ENCODE measurements at places on chromosomes 4 and X.

DNA sequence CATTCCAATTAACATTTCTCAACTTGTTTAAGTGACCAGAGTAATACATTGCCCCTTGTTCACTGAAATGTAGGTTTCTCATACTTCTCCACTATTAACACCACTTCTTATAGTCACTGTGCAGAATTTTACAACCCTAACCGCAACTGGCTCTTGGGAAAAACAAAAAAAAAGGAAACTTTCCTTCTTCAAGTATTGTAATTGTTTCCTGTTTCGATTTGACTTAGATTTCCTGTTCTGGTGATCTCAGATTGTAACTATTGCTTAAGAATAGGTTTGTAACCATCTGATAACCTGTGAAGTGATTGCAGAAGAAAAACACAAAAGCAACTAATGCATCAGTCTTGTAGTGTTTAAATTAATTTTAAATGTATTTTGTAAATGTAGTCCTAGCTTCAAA, 594.7 kb upstream of the GALNT7 start:
- DNase-seq = no peak

DNA sequence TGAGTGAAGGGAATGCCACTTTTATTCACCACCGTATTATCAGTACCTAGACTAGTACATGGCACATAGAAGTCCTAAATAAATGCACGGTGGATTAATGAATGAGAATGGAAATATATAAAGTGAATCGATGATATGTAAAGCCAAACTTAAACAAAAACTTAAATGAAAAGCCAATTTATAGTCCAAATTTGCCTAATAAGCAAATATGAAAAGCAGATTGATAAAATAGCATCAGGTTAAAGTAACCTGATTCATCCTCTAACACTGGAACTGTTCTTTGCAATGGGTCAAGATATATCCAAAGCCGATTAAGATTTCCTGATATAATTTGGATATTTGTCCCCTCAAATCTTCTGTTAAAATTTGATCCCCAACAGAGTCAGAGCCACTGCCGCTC, 66.9 kb upstream of the MAGEB10 start:
- no peak for DNase-seq

DNA sequence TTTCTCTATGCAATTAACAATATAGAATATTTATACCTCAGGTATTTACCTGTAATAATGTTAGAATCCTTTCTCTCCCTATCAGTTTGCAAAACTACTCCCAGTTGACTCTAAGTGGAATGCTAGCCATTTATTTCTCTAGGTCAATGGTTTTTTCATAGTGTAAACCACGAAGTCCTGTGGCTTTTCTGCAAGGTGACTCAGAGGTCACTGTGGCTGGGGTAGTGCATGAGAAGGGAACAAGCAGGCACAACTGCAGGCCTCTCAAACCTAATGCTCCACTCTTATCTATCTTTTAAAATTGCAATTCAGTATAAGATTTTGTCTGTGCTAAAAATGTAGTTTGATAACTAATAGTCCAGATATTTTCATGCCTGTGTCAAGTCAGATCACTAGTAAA, 159.4 kb downstream of the ANTXR2 start:
- DNase-seq = no peak

DNA sequence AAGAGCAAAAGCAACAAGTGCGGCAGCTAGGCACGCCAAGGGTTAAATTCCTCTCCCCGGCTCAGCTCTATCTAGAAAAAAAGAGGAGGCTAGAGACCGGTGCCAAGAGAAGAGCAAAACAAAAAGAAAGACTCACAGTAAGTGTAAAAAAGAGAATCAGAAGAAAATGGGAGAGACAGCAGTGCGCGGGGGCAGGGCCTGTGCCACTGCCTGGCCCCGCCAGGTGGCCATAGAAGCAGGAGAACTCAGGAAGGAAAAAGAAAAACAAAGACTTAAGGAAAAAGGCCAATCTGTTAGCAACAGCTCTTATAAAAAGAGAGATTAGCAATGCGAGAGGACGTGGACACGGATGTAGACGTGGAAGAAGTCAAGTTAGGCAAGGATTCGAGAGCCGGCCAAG, 3.2 kb downstream of the ACOX3 start:
- no peak for DNase-seq

DNA sequence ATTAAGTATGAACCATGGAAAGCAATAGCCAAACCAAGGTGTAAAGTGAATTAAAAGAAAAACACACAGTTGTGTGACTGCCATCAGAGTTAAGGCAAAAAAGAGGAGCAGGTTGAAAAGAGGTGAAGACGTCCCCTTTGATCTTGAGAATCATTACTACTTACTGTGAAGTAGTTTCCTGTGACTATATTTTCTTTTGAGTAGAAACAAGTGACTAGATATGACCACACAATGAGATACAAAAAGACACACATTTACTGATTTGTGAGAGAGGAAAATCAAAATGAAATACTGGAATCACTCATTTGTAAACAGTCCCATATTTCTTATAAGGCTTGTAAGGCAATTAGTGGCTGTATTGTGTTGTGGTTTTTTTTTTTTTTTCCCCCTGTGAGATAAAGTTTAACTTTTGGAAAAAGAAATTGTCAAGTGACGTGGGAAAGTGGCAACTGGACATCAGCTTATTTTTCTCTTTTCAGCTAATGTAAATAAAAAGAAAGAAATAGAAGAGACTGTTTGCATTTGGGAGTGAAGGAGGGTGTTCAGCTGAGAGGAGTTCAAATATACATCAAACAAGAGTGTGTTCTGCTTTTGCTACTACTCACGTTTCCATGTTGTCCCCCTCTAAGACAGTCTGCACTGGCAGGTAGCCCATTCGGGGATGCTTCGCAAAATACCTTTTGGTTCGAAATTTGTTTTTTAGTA, 106.4 kb upstream of the FTHL17 start:
- DNase-seq = no peak

DNA sequence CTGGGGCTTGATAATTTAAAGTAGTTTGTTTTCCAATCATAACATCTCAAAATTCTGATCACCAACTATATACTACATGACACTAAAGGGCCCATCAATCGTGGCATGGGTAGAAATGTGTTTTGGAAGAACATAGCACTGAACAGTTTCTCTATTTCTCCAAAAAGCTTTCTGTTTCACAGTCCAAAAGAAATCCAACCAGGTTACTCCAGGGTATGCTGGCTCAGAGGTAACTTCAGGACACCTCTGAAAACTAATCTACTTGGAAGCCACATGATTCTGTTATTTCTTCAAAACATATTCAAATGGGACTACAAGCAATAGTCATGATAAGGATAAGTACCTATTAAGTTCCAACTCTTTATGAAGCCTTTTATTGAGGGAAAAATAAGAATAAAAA, 8.3 kb downstream of the PHKA1 start:
- DNase-seq = no peak

DNA sequence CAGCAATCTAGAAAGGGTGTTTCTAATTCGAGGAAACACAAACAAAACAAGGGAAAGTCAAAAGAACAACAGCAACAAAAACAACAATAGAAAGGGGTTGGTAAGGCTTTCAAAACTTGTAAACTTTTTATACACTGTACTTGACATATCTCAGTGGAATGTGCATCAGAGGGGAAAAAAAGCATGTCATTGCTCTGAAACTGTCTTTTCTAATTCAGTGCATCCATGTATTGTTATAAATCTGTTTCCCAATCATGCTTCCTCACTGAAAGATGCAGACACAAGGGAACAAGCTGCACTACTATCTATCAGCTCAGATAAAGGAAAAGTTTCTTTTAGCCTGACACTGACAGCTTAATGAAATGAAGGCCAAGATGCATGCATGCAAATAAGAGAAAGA, 44.2 kb upstream of the PCDH18 start:
- DNase-seq = no peak

- DNase-seq = no peak
Observed at GRCh38 chr4:105923497-105924238, 28.4 kb downstream of the NPNT start.

- no peak for DNase-seq
Observed at GRCh38 chrX:17644001-17644400, 93.3 kb upstream of the SCML1 start.

GRCh38 chr4:65831828-65832227, 161.5 kb upstream of the EPHA5 start:
- DNase-seq = no peak

GRCh38 chr4:71110499-71110898, 117.0 kb downstream of the DCK start:
- DNase-seq = no peak

DNA sequence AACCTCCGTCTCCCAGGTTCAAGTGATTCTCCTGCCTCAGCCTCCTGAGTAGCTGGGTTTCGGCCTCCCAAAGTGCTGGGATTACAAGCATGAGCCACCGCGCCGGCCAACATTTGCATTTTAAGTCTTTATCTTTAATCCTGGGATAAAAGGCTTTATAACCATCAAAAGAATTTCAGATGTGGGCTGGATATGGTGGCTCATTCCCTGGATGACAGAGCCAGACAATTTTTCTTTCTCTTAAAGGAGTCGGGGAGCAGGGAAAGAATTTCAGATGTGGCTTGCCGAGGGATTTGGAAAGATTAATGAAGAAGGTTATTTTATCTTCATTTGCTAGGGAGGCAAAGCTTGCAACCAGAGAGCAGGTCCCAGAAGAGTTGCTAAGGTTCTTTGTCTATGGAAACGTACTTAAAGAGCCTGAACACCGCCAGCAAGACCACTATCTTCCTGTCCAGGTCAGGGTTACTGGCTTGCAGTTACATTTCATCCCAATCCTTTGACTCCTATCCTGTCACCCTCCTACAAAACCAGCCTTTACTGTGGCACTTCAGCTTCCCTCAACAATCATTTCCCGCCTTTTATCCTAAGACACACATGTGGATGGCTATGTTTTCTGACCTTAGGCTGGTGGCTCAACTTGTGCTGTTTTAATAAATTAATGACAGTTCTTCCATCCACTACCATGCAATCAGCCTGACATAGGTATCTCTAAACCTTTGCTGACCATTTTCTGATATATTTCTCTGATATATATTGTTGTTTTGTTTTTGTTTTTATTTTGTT, 3.9 kb upstream of the KLHL8 start:
- DNase-seq = no peak

DNA sequence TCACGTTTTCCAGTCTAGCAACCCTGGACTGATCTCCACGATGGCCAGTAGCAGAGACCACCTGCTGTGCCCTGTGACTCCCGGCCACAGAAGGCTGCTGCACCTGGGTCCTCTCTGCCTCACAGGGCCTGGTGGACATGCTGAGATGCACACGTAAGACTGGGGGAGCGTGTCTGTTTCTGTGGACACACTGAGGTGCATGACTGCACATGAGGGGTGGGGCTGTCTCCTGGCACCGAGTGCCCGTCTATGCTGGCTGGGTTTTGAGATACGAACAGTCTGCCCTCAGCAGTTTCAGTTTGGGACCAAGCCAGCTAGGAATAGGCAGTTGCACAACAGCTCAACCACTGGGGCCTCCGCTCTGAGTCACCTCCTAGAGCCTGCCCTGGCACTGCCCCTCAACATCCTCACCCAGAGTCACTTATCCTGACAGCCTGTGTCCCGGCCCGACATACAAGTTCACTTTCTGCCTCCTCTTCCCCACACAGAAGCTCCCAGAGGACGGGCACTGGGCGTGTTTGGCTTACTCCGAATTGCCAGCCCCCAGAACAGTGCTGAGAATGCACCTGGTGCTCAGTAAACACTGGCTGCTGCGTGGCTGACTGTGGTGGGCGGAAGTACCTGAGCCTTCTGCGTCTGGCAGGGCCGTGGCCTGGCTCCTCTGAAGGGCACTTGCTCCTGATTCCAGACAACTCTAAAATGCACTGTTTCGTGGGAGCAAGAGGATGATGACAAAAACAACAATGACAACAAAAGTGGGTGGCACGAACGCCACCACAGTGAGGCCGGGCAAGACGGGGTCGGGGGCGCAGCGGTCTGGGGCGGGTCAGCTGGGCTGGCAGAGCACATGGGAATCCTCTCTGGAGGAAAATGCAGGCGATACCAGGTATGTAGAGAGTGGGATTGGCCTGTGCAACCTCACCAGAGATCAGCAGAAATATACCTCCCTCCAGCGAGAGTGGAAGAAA, 30.9 kb downstream of the RNF212 start:
- no peak for DNase-seq

- DNase-seq = no peak
Observed at GRCh38 chrX:23857363-23857762, 50.4 kb downstream of the APOO start.

GRCh38 chrX:319579-320125, 1.1 kb upstream of the GTPBP6 start:
- DNase-seq = no peak

DNA sequence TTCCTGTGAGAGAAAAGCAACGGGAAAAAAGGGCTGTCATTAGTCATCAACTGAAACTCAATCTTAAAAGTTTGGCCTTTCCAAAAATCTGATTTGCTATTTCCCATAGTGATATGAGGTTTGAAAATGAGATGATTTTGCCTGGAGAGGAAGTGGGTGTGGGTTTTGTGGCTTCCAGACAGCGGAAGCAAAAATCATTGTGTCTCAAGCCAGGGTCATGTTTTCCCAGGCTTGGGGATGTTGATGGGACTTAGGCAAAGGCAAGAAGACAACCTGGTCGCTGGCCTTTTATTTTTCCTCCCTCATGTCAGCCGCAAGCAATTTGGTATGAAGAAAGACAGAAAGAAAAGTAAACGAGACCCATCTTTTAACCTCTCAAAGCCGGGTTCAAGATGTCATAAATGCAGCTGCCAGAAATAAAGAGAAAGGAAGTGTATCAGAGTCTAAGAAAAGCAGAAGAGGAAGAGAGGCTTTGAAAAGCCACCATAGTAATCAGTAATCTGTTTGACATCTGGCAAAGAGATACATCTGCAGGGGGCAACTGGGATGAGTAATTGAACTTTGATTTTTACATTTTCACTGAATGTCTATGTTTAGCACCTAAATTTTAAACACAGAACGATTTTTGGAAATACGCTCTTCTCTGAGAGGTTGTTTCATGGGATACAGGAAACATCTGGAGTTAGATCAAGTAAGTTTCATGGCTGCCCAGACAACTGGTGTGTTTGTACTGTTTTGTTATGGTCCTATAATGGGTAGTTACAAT, 521.6 kb upstream of the SLIT2 start:
- DNase-seq = no peak

- DNase-seq = no peak
Observed at GRCh38 chr4:146191766-146192458, 16.4 kb downstream of the LSM6 start.

DNA sequence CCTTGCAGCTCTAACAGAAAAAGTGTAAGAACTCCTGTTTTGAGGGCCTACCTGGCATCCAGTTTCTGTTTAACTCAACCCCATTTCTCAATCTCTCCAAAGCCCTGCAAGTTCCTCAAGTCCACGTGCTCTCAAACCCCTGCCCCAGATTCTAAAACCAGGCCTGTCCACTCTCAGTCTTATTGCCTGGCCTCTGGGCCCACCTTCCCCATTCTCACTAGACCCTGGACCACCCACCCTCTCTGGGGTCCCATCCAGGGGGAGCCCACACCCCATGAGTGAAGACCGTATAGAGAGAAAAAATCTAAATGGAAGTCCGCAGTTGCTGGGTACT, 58.3 kb downstream of the TLR10 start:
- DNase-seq = no peak

- DNase-seq = no peak
Observed at GRCh38 chr4:153517159-153517558, 51.0 kb downstream of the TMEM131L start.

DNA sequence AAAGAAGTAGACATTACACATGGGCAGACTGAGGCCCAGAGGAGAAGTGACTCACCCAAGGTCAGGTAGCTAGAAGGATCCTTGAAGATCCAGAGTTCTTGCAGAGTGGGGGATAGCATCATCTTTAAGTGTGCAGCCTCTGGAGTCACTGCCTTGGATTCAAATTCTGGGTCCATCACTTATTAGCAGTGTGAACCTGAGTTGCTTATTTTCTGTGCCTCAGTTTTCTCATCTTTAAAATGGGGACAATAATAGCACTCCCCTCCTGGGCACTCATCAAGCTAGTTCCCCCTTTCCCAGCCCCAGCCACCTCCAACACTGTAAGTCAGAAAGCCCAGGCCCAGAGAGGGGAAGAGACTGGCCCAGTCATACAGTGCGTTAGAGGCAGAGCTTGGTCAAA, 141.8 kb upstream of the PJA1 start:
- DNase-seq = no peak

Measured in stimulated activated CD4-positive, alpha-beta T cell treated with anti-CD3 and anti-CD28 coated beads, TNF-alpha, amount 100 ng/mL, for 24 hours (primary cell).